Hindlimb muscle (tissue), 1 donor: ENCODE measurements at places on chromosomes 5 and 9. TPM values are rescaled to one million over a fixed set of nuclear protein-coding genes. Genes with fewer than 3 reads are reported as not detected.

Gene STK32A
- polyA plus RNA-seq = 0.49 TPM

Gene AQP3
- polyA plus RNA-seq = 7.6 TPM

Gene NUTM2F
- polyA plus RNA-seq = not detected

Gene GRAMD2B
- 11.8 TPM for polyA plus RNA-seq

Gene IL3
- polyA plus RNA-seq = not detected

Gene ACER2
- polyA plus RNA-seq = 1.2 TPM

Gene PCDHGA8
- 0.80 TPM for polyA plus RNA-seq

Gene PCDHGA10
- polyA plus RNA-seq = 1.6 TPM

Gene PROB1
- polyA plus RNA-seq = 55.2 TPM

Gene PDE6A
- polyA plus RNA-seq = 0.09 TPM

Gene SMIM33
- not detected for polyA plus RNA-seq
